Stimulated activated naive B cell treated with anti-CD40 and anti-IgM and Interleukin-4, amounts not matched to agents 10 μg/mL and 1 μg/mL and 100 μg/mL, for 72 hours (primary cell): ENCODE measurements at places on chromosomes 6 and 20.
A peak's percentile ranks its signal among the peaks of the same experiment; 100 is the strongest.

DNA sequence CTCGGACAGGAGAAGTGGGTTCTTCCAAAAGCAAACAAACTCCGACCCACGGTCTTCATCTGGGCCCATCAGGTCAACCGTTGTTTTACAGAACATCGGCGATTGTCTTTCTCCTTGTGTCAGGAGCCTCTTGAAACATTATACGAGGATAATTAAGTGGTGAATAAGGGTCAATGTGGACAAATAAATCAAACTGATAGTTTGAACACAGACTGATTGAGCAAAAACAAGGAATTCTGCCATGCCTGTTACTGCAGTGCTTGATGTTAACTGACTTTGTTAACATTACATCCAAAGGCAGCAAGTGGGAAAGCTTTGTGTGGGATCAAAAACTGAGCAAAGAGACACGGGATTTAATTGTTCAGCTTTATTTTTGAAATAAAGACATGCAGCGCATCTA, 101.1 kb upstream of the IFNGR1 start:
- no peak for DNase-seq

DNA sequence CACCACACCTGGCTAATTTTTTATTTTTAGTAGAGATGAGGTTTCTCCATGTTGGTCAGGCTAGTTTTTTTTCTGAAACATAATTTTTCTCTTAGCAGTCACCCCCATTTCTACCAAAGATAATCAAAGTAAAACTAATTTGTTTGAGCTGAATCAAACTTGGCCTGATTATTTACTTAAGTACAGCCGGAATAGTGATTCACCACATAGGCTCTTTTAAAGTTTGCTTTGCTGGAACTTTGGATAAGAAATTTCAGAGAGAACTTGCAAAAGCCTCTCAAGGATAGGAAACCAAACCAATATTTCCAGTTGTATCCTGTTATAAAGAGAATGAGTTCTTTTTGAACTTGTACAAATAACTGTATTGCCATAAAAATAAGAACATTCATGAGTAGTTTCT, 105.0 kb upstream of the SYNCRIP start:
- no peak for DNase-seq

DNA sequence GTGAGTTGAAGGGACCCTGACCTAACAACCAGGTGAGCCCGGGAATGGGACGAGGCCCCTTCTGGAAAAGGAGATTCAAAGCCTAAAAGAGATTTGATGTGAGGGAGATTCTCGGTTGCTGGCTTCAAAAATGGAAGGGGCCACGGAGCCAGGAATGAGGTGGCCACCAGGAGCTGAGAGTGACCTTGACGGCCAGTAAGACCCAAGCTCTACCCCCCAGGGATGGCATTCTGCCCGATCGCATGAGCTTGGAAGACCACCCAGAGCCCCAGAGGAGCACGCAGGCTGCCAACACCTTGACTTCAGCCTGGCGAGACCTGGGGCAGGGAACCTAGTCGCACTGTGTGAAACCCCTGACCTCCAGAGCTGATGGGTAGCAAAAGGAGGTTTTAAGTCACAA, 163.9 kb downstream of the BMP7 start:
- no peak for DNase-seq

DNA sequence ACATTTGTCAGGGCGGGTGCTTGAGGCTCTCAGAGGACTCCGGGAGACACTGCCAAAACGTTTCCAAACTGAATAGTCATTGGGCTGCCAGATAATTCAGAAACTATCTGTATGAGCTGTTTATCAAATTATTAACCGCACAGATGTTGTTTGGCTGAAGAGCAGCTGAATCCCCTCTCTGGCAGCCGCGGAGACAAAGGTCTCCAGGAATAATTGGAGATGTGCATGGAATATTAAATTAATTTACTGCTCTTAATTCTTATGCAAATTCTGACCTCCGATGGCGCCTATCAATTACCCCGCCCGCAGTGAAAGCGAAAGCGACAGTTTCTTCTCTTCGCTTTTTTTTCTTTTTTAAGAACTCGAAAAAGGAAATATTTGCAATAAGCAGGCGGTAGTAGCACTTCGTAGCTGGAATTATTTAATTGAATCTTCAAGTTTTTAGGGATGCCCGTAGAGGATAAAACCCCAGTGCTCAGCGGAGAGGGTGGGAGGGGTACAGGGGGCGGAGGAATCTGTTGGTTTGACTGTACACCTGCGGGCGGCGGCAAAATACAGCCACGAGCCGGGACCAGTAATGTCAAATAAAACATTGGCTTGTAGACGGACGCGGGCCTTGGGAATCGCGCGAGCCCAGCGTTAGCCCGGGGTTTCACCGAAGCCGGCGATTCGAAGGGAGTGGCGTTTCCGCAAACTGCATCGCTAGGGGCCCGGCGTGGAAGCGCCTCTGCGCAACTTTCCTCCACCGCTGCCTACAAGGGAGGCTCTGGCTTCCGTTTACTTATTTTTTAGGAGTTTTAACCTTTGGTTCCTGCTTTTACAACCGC, 6.2 kb downstream of the LINC00237 start:
- peak; percentile 32 for DNase-seq

DNA sequence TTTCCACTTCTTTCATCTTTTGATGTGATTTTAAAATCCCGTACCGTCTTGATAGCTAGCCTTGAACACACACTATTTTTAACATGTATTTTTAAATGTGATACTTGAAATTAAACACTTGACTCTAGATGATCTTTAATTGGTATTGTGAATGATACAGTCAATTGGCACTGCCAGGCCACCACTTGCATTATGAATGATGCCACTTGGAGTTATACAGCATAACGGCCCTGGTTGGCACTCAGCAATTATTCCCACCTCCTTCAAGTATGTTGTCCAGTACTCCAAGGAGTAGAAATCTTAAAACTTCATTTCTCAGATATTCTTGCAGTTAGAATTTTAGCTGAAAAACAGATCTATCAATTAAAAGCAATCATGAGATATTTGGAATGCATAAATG, 62.9 kb downstream of the TENT5A start:
- no peak for DNase-seq

GRCh38 chr20:1983301-1983700, 10.6 kb downstream of the PDYN start:
- DNase-seq, result no peak

- DNase-seq, result no peak
Observed at GRCh38 chr6:39841923-39842322, 49.7 kb downstream of the DAAM2 start.

- no peak for DNase-seq
Observed at GRCh38 chr6:158674342-158675131, 24.7 kb downstream of the SYTL3 start.

DNA sequence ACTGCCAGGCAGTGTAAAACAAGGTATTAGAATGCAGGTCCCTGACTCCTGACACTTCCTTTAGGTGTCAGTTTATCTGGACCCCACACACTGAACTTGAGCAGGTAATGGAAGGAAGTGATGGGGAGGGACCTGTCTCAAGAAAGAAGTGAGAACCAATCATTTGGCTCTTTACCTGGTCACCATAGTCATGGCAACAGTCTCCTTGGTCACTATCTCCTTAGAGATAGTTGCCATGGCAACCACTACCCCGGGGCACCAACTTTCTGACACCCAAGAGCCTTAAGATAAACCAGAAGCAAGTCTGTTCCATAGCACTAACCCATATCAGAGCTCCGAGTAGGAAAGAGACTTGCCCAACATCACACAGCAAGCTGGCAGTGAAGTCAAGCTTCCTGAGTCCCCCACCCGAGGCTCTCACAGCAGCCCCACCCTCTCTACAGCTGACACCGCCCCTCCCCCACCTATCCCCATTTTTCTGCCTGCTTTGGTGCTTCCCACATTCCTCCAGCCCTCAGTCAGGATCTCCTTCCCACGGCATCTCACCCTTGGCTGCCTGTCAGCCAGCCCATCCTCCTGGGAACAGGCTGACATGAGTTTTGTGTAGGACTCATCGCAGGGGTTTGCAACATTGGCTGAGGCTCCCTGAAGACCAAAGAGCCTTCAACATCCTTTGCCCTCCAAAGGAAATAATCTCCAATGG, 16.3 kb upstream of the HM13 start:
- no peak for DNase-seq

- DNase-seq, result no peak
Observed at GRCh38 chr20:43534791-43535350, 24.0 kb upstream of the SGK2 start.

- DNase-seq, result no peak
Observed at GRCh38 chr20:63087236-63087871, 80.6 kb upstream of the BHLHE23 start.
